Stimulated activated CD8-positive, alpha-beta memory T cell treated with anti-CD3 and anti-CD28 coated beads, Interleukin-4, amount 100 ng/mL, for 1 hour (primary cell): ENCODE measurements at places on chromosomes 2 and 18.
A peak's percentile ranks its signal among the peaks of the same experiment; 100 is the strongest.

DNA sequence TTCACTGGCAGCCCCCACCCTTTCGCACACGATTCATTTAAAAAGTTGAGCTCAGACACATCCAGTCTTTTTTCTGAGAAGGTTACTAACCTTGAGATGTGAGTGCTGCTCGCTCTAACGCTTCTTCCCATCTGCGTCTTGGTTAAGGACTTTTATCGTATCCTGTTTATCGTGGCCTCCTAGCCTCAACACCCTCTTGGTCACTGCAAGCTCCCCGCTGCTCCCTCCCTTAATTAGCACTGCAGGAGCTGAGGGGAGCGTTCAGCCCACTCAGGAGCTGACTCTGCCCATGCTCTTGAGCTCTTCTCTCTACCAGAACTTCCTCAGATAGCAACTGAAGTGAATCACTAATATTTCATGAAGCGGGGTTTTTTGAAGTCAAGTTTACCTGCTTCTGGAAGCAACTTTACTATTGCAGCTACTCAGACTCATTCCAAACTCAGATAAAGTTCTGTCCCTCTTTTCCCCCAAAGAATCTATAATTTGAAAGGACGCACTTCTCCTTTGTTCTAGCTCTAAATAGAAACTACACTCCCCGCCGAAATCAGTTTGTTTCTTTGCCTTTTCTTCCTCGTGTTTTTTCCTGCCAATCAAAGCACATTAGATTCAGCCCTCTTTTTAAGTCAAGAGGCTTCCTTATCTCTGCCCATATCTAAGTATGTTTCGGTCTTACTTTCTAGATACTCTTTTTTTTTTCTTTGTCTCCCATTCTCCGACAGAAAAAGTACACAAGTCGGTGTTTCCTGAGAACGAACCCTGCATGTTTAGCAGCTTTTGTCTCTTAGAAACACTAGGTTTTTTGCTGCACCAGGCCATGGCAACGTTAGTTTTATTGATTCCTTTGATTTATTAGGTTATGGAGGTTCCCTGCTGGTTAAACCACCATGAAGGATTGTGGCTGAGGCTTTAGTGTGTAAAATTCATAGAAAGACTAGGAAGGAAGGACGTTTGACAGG, 9.3 kb upstream of the CD226 start:
- DNase-seq, result no peak

GRCh38 chr18:57122936-57123510, 23.9 kb upstream of the BOD1L2 start:
- no peak for DNase-seq

GRCh38 chr18:8608795-8609658, at the start of gene RAB12:
TSS of gene RAB12 (plus strand) at chr18:8609437. CDS start at chr18:8609440, 3 bp downstream.
- peak; percentile 72 for DNase-seq

DNA sequence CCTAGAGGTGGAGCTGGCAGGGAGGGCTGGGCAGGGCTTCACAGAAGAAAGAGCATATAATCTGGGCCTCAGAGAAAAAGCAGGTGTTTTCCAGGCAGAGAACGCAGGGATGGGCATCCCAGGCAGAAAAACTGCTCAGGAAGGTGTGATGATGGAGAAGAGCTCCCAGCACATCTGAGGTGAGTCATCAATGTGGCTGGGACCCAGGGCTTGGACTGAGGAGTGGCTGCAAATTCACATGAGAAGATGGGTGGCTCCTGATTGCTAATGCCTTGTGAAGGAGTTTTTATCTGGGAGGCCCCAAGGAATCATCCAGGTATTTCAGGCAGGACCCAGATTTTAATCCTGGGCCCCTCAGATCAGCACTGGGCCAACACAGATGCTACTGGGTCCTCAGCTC, 10.2 kb downstream of the IL1F10 start:
- no peak for DNase-seq

DNA sequence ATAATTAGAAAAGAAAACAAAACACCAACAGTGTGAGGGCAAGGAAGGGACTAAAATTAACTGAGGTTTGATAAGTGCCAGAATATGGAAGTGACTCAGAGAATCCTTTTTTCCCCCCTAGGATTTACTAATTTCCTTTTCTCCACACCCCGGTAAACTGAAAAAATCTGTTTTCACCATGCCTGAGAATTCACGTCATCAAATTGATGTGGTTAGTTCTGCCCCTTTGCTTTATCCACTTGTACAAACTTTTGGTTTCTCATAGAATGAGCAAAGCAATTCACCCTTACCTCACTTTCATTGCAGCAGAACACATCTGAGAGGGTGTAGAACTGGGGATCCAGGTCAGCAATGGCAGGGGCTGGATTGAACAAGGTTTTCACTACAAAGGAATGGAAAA, 57.8 kb downstream of the RBKS start:
- DNase-seq, result no peak

- DNase-seq, result no peak
Observed at GRCh38 chr2:119478188-119478977, 45.9 kb downstream of the SCTR start.

- DNase-seq, result peak; percentile 17
Observed at GRCh38 chr2:162073888-162074631, at the start of gene DPP4. TSS of gene DPP4 (minus strand) at chr2:162074215. CDS start at chr2:162073981, 234 bp downstream.

DNA sequence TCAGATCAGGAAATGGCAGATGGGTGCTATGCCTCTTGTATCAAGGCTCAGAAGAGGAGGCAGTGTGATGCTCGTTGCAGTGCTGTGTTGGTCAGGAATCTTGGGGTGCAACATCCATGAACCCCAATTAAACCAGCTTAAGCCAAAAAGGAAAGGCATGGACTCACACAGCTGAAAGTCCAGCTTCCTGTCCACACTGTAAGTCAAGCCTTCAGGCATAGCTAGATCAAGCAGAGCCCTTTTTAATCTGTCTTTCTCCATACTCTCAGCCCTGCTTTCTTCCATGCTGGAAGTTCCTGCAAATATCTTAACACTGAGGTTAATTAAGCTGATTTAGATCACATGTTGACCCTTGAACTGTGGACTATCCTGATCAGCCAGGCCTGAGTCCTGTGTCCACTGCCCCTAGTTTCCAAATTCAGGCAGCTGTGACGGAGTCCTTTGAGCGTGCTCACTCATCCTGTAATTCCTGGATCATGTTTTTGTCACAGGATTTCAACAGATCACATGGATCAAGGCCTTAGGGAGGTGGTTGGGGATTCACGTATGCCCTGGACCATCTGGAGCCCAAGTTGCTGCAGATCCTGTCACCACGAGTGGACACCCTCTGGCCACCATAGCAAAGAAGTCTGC, 4.5 kb upstream of the C2orf74 start:
- no peak for DNase-seq

GRCh38 chr2:137369106-137369505, 595.2 kb upstream of the HNMT start:
- DNase-seq, result no peak

DNA sequence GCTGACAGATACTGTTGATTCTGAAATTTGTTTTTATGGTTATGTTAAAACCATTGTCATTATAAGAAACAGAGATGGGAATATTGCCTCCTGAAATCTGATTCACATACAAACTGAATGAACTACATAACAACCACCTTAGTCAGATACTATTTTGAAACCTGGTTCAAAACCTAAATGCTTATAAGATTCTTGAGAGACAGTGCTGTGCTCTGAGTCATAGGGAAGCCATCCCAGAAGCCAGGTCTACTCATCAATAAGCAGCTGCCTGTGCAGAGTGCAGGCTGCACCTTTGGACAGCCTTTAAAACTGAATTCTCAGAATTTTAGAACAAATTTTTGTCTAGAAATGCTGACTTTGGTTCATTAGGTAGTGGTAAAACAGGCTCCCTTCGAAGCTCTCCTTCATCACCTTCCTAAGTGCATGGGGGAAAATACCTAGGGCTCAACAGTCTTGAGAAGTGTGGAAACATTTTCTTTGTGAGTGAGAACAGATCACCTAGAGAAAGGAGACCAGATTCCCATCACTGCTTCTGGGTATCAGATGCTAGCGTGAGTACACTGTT, at the start of gene SERPINB7:
SERPINB7 (plus strand) TSS at position 253 of the 565 bp plus-strand sequence. CDS start 6,955 bp downstream, outside the sequence.
- DNase-seq, result no peak
